T-helper 2 cell treated with Interferon-gamma antibody and Interleukin-4, amounts not matched to agents 5 μg/mL and 100 μg/mL, for 36 hours (primary cell): ENCODE measurements at places on chromosomes 11 and 22.

GRCh38 chr22:44710474-44711240, 8.7 kb downstream of the PRR5 start:
- no peak for DNase-seq
- H3K36me3 ChIP-seq = no peaks in the 10 kb centered on the region
- peak overlapping the region; percentile 19 for H3K4me3 ChIP-seq
- no peaks in the 10 kb centered on the region for H3K27me3 ChIP-seq

DNA sequence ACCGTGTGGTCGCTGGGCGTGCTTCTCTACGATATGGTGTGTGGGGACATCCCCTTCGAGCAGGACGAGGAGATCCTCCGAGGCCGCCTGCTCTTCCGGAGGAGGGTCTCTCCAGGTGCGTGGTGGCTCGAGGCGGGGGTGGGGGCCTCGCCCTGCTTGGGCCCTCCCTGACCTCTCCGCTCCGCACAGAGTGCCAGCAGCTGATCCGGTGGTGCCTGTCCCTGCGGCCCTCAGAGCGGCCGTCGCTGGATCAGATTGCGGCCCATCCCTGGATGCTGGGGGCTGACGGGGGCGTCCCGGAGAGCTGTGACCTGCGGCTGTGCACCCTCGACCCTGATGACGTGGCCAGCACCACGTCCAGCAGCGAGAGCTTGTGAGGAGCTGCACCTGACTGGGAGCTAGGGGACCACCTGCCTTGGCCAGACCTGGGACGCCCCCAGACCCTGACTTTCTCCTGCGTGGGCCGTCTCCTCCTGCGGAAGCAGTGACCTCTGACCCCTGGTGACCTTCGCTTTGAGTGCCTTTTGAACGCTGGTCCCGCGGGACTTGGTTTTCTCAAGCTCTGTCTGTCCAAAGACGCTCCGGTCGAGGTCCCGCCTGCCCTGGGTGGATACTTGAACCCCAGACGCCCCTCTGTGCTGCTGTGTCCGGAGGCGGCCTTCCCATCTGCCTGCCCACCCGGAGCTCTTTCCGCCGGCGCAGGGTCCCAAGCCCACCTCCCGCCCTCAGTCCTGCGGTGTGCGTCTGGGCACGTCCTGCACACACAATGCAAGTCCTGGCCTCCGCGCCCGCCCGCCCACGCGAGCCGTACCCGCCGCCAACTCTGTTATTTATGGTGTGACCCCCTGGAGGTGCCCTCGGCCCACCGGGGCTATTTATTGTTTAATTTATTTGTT, 2.4 kb downstream of the PIM3 start:
- peak overlapping the region; percentile 65 for H3K4me3 ChIP-seq

- peaks cover 3% of the 10 kb centered on the region for H3K4me1 ChIP-seq
- H3K36me3 ChIP-seq = no peaks in the 10 kb centered on the region
- DNase-seq = no peak
- H3K27ac ChIP-seq = no peak overlapping the region
- no peaks in the 10 kb centered on the region for H3K27me3 ChIP-seq
- no peak overlapping the region for H3K4me3 ChIP-seq
Observed at GRCh38 chr11:76797341-76798201, 14.4 kb downstream of the TSKU start.

DNA sequence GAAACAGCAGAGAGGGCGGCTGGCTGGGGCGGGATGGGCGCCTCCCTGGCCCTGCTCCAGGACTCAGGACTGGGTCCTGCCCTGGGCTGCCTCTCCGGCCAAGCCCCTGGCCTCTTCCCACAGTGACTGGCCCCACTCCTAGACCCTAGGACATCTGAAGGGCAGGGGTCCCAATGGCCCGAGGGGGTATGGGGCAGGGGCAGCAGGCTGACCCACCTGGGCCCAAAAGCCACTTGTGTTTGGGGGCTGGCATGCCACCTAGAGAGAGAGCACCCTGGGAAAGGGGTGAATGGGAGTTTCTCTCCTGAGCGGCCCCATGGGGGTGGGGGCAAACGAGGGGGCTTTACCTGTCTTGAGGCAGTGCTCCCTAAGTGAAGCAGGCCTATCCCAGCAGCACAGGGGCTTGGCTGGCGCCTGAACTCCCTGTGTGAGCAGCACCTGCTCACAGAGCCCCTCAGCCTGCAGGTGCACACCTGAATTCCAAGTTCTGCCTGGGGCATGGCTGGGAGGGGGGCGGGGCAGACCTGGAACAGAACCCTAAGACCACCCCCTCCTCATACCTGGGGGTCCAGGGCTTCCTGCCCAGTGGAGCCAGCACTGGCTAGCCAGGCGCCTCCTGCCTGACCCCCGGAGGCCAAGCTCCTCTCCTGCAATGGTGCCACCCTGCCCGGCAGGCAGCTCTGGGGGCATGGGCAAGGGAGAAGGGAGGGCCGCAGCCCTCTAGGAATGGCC, 16.9 kb downstream of the DUSP8 start:
- peaks cover 3% of the 10 kb centered on the region for H3K27me3 ChIP-seq
- no peak overlapping the region for H3K4me3 ChIP-seq
- H3K4me1 ChIP-seq = no peaks in the 10 kb centered on the region
- DNase-seq = no peak

DNA sequence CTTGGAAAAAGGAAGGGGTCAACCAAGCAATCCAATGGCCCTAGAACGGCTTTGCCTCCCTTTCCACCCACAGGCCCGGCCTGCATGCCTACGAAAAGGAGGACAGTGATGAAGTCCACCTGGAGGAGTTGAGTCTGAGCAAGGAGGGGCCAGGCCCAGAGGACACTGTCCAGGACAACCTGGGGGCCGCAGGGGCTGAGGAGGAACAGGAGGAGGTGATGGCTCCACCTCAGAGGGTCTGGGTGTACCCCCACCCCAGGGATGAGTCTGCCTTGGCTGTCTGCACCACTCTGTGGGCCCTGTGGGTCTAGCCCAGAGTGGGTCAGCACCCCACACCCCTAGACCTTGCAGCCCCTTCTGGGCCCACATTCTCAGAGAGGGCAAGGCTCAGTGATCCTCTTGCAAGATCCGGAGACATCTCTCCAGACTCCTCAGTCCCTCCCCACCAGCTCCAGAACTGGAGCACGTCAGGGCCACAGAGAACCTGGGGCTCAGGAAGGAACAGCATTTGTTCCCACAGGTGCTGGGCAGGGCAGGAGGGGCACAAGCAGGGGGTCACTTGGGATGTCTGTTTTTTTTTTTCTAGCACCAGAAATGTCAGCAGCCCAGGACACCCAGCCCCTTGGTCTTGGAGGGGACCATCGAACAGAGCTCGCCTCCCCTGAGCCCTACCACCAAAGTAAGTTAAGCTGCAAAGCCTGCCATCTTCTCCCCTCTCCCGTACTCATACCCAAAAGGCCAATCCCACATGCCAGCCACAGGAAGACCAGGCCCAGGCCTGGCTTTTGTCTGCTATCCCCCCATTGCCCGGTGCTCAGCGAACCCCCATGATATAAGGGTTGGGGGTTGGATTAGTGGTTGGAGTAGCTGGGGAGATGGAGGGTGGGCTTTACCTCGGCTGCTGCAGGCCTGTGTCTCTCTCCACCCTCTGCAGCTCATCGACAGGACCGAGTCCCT, 8.1 kb downstream of the PRR33 start:
- peaks cover 10% of the 10 kb centered on the region for H3K4me1 ChIP-seq
- no peak overlapping the region for H3K4me3 ChIP-seq
- no peaks in the 10 kb centered on the region for H3K27me3 ChIP-seq
- H3K36me3 ChIP-seq = peaks cover 14% of the 10 kb centered on the region
- H3K27ac ChIP-seq = no peak overlapping the region

- H3K27me3 ChIP-seq = peaks cover 52% of the 10 kb centered on the region
- no peaks in the 10 kb centered on the region for H3K36me3 ChIP-seq
- no peak overlapping the region for H3K27ac ChIP-seq
- no peak for DNase-seq
- no peaks in the 10 kb centered on the region for H3K4me1 ChIP-seq
Observed at GRCh38 chr11:2869134-2869526, 16.4 kb downstream of the CDKN1C start.

GRCh38 chr11:88250566-88251242, 75.5 kb upstream of the RAB38 start:
- no peak overlapping the region for H3K4me3 ChIP-seq
- H3K27me3 ChIP-seq = no peaks in the 10 kb centered on the region
- H3K36me3 ChIP-seq = peaks cover 1% of the 10 kb centered on the region
- H3K4me1 ChIP-seq = no peaks in the 10 kb centered on the region

GRCh38 chr22:43749473-43749872, 62.6 kb downstream of the EFCAB6 start:
- H3K4me1 ChIP-seq = no peaks in the 10 kb centered on the region
- no peak for DNase-seq
- no peak overlapping the region for H3K4me3 ChIP-seq
- H3K27ac ChIP-seq = no peak overlapping the region
- H3K27me3 ChIP-seq = peaks cover 4% of the 10 kb centered on the region

GRCh38 chr22:32546935-32547334, 72.3 kb downstream of the FBXO7 start:
- no peaks in the 10 kb centered on the region for H3K36me3 ChIP-seq
- no peak overlapping the region for H3K27ac ChIP-seq
- H3K4me3 ChIP-seq = no peak overlapping the region
- DNase-seq = no peak

- H3K4me1 ChIP-seq = peaks cover 37% of the 10 kb centered on the region
- no peak overlapping the region for H3K27ac ChIP-seq
- DNase-seq = no peak
- peaks cover 2% of the 10 kb centered on the region for H3K36me3 ChIP-seq
- H3K4me3 ChIP-seq = no peak overlapping the region
Observed at GRCh38 chr11:128840783-128841182, 26.3 kb downstream of the KCNJ1 start.

GRCh38 chr22:38733724-38734381, 21.9 kb downstream of the SUN2 start:
- no peak for DNase-seq
- no peak overlapping the region for H3K4me3 ChIP-seq
- H3K4me1 ChIP-seq = peaks cover 27% of the 10 kb centered on the region
- H3K36me3 ChIP-seq = peaks cover 68% of the 10 kb centered on the region
- H3K27ac ChIP-seq = peak overlapping the region; percentile 64

DNA sequence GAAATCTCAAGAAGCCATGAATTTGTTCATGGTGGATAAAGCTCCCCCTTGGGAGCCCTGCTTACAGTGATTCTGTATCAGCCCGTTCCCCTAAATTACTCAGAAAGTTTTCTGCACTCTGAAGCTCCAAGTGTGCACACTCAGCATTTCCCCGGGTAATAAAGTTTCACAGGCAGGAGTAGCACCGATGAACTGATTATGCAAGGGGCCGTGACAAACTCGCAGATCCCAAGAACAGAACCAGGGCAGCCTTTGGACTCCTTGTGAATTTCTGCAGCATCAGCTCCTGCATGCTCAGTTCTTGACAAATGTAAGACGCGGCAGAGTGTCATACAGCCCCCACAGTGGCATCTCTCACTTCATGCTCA, 73.5 kb downstream of the COMMD9 start:
- no peak for DNase-seq
- H3K27me3 ChIP-seq = peaks cover 3% of the 10 kb centered on the region
- H3K27ac ChIP-seq = no peak overlapping the region
- H3K36me3 ChIP-seq = no peaks in the 10 kb centered on the region

DNA sequence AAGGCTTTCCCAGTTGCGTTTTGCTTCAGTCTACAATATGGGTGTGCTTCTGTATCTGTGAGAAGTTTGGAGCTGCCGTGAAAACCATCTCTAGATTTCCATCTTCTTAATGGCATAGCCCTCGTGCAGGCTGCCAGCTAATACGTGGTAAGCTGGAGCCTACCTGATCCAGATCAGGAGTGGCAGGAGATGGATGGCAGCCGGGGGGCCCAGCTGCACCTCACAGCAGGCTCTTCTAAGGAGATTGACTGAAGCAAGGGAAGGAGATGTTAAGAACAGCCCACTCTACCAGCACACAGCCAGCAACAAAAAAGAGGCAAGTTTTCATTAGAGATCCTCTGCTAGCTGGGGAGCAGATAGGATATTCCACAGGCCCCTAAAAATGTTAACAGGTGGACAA, 115.5 kb downstream of the MSANTD4 start:
- no peaks in the 10 kb centered on the region for H3K4me1 ChIP-seq
- H3K27me3 ChIP-seq = no peaks in the 10 kb centered on the region
- H3K4me3 ChIP-seq = no peak overlapping the region
- H3K36me3 ChIP-seq = no peaks in the 10 kb centered on the region

DNA sequence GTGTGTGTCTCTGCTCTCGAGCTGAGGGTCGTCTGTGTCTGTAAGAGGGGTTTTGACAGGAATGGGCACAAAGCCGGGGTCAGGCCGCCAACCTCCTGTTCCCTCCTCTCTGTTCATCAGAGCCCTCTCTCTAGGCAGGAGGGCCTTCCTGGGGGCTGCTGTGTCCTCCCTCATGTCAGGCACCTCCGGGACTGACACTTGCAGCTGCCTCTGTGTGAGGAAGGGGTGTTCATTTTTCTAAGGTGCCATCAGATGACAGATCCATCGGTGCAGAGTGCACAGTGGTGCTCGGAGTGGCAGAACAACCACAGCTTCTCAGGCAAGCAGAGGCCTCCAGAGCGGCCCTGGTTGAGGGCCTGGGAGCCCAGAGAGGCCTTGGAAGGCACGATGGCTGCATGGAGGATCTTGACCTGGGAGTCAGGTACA, 265.4 kb upstream of the B3GAT1 start:
- no peaks in the 10 kb centered on the region for H3K4me1 ChIP-seq
- no peak overlapping the region for H3K4me3 ChIP-seq
- no peak for DNase-seq

DNA sequence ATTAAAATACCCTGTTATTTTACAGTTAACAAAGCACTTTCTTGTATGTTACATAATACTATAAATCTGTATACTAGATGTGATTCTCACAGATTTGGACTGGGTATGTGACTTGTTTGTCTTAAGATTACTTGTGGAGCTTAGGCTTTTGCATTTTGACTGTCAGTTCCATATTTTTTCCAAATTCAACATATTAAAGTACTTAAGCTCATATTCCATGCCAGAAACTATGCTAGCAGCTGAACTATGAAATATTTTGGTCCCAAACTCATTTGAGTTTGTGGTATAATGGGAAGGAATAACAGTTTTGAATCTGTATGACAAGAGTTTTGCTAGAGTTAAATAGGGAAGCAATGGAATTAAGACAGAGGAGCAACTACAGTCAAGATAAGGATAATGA, 841.4 kb downstream of the JRKL start:
- H3K27me3 ChIP-seq = no peaks in the 10 kb centered on the region
- DNase-seq = no peak
- no peak overlapping the region for H3K27ac ChIP-seq
- H3K4me1 ChIP-seq = no peaks in the 10 kb centered on the region
- H3K36me3 ChIP-seq = no peaks in the 10 kb centered on the region

- H3K4me1 ChIP-seq = no peaks in the 10 kb centered on the region
- no peaks in the 10 kb centered on the region for H3K27me3 ChIP-seq
- H3K27ac ChIP-seq = no peak overlapping the region
- no peak for DNase-seq
Observed at GRCh38 chr11:115345361-115345760, 158.9 kb downstream of the CADM1 start.
